ENCODE measurements at places on chromosomes 6 and 20.

GRCh38 chr20:7579888-7580287, 360.4 kb downstream of the HAO1 start:
- no peak for DNase-seq

DNA sequence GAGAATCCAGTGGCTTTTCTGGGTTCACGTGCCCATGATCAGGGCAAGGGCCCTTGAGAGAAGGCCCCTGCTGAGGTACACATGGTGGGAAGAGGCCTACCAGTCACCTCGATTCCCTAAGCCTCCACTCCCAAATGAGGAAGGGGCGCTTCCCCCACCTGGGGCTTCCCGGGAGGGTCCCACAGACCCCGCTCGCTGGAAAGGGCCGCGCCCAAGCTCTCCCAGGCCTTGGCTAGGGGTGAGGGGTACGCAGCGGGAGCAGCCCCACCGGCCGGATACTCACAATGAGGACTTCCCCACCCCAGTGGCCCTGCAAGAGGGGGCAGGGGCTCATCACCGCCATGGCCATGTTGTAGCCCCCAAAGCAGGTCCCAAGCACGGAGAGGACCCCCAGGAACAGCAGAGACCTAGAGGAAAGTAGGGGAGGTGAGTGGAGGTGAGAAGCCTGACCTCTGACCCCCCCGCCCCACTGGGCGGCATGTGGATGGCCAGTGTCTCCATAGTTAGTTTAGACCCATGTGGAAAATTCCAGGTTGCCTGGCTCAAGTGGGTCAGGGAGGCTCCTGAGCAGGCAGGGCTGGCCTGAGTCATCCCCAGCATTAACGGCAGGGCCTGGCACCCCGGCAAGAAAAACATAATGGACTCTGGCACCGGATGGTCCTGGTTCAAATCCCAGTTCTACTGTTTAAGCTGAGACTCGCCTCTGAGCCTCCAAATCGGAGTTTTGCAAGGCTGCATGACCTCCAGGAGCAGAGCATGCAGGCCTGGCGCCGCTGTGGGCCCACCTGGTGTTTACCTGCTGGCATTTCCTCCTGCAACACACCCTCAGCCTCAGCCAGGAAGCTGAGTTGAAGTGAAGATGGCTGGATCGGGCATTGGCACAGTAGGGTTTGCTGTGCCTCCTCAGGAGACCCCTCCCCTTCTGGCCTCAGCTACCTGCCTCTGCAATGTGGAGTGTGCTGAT, 6.6 kb downstream of the SLC52A3 start:
- DNase-seq, result no peak

GRCh38 chr20:47792021-47792618, 6.8 kb upstream of the SULF2 start:
- DNase-seq, result peak; percentile 69

DNA sequence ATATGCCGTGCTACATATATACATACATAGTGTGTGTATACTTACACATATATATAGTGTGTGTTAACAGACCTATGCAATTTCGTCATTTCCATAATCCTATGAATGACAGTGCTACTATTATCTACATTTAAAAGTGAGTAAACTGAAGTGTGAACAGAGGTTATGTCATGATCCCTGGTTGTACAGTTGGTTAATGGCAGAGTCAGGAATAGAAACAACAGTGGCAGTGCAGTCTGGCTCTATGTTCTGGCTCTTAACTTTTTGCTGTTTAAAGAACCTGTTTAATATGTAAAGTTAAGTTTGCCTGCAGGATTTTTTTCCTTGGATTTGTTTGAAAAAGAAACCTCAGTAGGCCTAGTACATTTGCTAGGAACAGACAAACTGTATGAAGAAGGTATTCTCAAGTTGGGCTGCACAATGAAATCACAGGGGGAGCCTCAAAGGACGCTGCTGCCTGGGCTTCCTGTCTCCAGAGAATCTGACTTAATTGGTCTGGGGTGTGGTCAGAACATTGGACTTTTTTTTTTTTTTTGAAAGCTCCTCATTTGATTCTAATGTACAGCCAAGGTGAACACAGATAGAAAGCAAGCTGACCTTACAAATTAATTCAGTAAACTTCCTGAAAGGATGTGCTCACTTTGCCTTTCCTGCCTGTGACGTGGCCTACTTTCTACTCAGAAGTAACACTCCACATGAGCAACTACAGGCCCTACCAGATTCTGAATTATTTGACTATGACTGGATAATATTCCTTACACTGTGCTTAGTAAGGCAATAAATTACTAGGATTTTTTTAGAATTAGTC, 29.4 kb downstream of the PLCB1 start:
- DNase-seq, result no peak

DNA sequence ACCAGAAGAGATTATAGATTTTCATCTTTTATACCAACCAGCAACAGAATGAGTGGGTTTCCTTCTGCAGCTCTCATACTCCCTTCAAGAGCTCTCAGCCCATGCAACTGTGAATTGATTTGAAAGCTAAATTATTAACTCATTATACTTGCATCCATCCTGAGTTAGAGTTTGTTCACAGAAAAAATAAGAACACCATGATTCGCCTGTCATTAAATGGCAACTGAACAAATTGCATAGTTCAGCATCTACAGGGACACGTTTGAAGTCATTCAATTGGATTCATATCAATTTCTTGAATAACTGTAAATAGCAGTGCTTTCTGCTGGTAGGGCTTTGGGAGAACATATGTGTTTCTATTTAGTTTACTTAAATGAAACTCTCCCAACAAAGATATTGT, 65.7 kb downstream of the NKAIN2 start:
- DNase-seq, result no peak

DNA sequence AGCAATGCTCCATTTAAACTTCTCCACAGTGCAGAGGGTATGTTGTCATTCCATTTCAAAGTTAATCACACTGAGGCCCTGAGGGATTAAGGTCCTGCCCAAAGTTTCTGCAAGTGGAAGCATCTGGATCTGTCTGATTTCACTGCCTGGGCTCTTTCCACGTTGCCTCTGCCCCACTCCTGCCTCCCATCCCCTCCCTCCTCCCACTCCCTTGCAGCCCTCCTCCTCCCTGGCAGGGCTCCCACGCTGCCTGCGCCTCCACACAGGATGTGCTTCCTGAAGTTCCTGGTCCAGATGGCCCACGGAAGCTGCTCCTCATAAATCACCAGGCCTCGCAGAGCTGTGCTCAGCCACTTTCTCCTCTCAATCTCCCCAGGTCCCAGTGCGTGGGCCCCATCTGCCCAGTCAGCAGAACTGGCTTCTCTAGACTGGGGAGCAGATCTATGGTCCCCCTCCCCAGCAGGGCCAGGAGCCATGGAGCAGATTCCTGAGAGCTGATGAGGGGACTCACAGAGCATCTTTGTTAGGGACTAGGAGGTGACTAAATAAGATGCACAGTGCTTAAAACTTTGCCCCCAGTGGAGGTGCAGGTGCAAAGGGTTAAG, 65.4 kb upstream of the MAFB start:
- peak; percentile 61 for DNase-seq

DNA sequence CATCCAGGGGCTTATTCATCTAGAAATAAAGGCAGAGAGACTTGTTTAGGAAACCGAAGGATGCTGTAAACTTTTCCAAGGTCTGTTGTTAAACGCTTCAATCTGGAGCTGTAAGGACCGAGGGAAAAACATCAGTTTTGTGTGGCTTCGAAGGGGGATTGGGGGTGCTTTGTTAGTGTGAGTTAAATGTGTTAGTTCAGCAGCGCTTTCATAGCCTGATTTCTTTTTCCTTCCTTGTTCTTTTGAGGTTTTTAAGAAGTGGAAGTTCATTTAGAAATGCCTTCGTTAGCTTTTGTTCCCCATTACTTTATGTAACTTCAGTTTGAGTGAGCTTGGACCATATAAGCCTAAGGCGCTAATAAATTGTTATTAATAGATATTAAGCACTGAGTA, 1.5 kb downstream of the ANKS1A start:
- no peak for DNase-seq

GRCh38 chr6:11974089-11974488, 38.0 kb upstream of the HIVEP1 start:
- DNase-seq, result no peak

- DNase-seq, result peak; percentile 72
Measured at GRCh38 chr6:149934249-149935156, 7.3 kb upstream of the ULBP2 start.

- no peak for DNase-seq
Measured at GRCh38 chr20:57656252-57656820, 36.1 kb upstream of the ZBP1 start.

DNA sequence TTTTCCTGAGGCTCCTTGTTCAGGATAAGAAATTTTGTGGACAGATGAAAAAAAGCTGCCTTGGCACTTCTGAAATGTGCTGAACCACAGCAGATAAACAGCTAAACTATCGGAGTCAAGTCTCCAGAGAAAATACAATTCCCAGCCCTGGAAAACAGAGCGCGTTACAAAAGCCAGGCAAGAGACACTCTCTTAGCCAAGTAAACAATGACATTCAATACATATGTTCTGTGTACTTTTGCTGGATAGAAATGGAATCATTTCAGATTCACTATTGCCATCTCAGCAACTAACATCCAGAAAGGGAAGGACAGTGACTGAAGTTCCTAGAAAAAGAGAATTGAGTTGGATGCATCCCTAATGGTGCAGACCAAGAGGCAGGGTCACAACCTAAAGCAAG, 196.8 kb upstream of the NRSN1 start:
- no peak for DNase-seq

DNA sequence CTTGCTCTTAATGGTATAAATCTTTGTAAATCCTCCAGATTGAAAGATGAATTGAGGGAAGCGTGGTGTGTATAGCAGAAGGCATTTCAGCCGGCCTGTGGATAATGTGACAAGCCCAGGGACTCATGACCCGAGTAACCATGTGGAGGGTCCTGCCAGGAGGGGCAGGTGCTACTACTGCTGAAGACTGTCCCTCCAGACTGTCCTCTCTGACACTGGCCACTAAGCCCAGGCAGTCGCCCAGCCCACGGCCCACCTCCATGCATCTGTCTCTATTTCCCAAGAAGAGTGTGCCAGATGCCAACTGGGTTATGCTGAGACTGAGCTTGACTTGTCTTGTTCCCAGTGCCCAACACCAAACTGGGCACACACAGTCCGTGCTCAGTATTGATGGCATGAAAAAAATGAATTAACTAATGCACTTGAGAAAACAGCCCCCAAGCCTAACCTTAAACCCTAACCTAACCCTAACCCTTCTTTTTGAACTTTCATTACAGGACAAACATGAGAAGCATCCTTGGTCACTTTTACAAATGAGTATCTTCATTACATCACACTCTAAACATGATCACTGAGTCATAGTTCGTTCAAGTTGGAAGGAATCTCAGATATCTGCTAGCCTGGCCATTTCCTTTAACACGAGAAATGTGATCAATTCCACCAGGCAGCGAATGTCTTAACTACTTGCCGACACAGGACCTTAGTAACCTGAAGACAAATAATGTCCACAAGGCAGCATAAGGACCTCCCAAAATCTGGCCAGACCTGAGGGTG, 182.2 kb upstream of the RREB1 start:
- no peak for DNase-seq

GRCh38 chr6:157717340-157717748, 105.7 kb upstream of the SNX9 start:
- no peak for DNase-seq

GRCh38 chr6:78954740-78955139, 87.4 kb downstream of the IRAK1BP1 start:
- no peak for DNase-seq

DNA sequence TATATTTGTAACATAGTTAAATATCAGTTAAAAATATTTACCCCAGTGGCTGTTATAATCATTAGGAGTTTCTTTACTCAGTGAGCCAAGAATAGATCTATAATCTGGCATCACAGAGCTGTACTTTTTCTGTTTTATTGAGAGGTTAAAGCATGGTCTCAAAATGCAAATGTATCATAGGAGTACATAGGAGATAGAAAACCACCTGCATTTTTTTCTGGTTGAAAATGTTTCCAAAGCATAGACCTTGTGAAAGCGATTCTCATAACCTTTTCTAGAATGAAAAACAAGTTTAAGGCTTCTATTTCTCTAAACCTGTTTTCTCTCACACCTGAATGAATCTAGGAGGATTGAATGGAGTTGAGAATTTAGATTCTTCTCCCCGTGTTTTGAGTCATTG, 14.4 kb downstream of the KCNQ5 start:
- DNase-seq, result no peak

DNA sequence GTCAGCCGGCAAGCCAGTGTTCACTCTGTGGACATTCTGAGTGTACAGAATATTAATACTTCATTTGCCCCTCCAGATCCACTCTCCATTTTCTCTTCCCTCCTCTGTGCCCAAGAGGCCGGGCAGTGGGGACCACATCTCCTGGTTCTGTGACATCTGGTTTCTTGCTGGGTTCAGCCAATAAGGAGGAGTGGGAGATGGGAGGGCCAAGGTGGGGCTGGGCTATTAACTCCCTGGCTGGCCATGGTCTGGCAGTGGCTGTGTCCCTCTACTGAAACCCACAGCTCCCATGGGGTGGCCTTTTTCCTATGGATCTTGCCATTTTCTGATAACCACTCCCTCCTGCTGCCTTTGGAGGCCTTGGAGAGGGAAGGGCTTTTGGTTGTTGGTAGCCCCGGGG, 30.0 kb upstream of the SALL4 start:
- DNase-seq, result no peak

DNA sequence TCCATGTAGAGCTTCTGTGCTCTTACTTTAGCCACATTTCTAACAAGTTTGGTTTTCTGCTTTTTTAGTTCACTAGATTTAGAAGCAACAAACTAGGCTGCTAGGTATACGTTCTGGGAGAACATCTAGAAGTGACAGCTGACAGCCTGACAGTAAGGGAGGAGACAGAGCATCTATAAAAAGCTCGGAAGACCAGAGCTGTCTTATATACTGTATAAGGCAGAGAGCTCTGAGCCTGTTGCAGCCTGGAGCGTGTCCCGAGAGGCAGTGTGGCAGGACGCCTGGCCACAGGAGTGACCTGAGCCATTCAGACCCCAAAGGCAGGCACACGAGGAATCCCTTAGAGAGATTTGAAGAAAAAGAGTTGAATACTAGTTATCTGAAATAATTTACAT, 24.6 kb downstream of the PPP1R14C start:
- no peak for DNase-seq

DNA sequence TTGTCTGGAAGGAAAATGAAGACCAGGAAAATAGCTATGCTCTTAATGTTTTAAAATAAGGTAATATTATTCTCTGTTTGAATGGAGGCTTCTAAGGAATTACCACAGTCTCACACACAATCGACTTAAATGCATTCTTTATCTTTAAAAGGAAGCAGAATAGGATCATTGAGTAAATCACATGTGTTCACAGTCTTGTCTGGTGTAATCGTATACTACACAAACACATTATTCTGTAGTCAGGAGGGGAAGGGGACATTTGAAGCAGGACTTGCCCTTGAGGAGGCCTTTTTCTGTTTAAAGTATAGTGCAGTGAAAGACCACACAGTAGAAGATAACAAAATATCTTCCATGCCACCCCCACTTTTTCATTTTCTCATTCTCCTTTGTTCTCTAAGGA, 20.6 kb upstream of the REV3L start:
- no peak for DNase-seq

DNA sequence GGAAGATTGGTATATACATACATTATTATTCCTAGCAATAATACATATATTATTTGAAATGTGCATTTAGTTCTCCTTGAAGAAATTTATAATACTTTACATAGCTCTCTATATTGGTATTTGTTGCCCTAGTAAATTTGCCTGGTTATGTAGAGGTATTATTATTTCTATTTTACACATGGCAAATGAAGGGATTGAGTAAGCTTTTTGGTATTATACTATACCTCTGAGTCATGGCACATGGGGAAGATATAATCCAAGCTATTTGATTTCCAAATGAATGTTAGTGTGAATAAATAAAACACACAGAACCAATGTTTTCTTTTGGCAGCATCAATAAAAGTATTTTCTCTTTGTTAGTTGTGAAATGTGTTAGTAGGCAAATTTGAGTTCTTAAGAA, 409.6 kb upstream of the SLC35B3 start:
- DNase-seq, result no peak

GRCh38 chr6:125192610-125192930, 39.0 kb downstream of the TPD52L1 start:
- no peak for DNase-seq

Measured in right forelimb (tissue), 1 donor.